CD4-positive, alpha-beta T cell (primary cell): ENCODE measurements at places on chromosomes 11 and 22. TPM values are rescaled to one million over a fixed set of nuclear protein-coding genes. Genes with fewer than 3 reads are reported as not detected.
A peak's percentile ranks its signal among the peaks of the same experiment; 100 is the strongest.

Gene GP1BB
- total RNA-seq, result not detected

Gene OR6A2
- total RNA-seq, result not detected

Gene GAB4
- not detected for total RNA-seq

Gene SMTNL1
- total RNA-seq, result not detected

DNA sequence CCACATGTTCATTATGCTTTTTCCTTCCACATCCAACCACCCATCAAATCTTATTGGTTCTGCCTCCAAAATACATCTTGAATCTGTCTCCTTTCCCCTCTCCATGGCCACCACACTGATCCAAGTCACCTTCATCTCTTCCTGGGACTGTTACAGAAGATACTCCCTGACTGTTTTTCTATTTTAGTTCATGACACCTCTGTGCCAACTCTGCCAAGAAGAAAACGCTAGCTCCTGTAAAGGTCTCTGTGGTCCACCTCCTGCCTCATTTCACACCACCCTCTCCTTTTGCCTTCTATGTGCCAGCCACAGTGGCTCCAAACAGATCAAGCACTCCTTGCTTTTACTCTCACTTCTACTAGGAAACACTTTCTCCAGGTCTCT lies 58.9 kb upstream of the CLTCL1 start:
- DNase-seq, result no peak

- DNase-seq, result no peak
These were observed 195.8 kb downstream of the MAML2 start for GRCh38 chr11:96147186-96147585.

DNA sequence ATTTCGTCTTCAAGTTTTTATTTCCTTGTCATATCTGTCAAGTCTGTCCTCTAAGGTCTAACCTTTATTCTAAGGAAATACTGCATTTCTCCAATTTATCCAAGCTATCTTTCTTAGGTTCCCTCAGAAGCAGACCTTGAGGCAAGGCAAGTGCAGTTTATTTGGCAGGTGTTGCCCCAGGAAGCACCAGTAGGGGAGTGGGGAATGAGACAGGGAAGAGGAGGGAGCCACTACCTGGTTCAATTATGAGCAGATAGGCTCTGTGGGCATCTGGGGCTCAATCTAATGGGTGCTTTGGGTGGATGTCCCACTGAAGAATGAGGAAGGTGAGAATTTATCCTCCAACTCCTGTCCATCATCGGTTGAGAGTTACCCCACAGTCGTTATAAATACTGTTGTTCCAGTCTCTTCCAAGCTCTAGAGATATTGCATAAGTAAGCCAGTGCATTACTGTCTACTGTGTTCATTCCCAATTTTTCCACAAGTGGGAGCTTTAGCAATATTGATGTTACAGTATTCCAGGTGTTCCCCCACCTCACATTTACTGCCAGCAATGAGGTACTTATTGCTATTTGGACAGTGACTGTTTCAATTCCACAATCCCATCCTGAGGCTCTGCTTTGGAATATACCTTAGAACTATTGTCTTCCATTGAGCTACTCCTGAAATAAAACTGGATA lies 154.9 kb upstream of the CEP126 start:
- no peak for DNase-seq

DNA sequence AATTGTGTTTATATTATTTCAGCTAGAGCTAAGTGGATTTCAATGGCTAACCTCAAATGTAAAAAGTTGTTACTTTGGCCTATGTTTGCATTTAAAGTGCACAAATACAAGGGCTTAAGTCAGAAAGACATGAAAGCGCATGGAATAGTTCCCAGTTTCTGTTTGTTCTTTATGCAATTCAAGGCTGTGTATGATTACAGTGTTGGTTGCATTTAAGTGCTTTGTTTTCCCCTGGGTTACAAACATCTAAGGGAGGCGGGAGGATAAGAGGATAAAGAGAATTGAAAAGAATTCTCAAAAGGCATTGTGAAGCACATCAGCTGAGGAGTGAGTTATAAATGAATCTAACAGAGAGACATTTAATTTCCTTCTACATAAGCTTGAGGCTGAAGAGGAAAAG lies 453.4 kb downstream of the NTM start:
- no peak for DNase-seq

DNA sequence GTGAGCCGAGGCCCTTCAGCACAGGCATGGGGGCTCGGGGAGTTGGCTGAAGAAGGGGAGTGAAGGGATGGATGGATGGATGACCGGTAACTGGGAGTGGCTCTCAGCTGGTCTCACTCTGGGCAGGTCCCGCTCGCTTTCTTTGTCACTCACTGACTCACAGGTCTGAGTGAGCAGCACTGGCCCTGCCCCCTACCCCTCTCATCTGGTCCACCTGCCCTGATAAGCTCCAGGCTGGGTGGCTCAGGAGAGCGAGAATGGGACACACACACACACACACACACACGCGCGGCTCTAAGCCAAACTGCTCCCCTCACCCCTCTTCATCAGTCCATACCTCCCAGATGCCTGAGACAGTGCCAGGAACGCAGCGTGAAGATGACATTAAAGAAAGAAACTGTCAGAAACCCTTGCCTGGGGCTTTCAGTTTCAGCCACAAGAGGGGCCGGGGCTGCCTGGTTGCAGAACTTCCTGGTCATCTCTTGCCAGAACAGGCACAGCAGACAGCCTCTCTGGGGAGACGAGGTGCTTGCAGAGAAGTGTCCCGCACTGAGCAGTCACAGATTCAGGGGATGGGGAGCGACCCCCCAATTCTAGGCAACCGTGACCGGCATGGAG lies 16.5 kb upstream of the SHISAL1 start:
- no peak for DNase-seq

GRCh38 chr11:47376525-47377371 lies 1.6 kb downstream of the SPI1 start:
- DNase-seq, result no peak

- no peak for DNase-seq
These were observed 309.5 kb downstream of the CADM1 start for GRCh38 chr11:115194802-115195110.

GRCh38 chr11:114606003-114606801 lies 10.6 kb upstream of the NXPE4 start:
- no peak for DNase-seq

GRCh38 chr11:29306527-29306926 lies 710.3 kb downstream of the KCNA4 start:
- DNase-seq, result no peak

- DNase-seq, result no peak
These were observed 18.0 kb downstream of the TBC1D22A start for GRCh38 chr22:46780453-46780852.

GRCh38 chr11:75462117-75462653 lies 29.2 kb upstream of the KLHL35 start:
- DNase-seq, result no peak

DNA sequence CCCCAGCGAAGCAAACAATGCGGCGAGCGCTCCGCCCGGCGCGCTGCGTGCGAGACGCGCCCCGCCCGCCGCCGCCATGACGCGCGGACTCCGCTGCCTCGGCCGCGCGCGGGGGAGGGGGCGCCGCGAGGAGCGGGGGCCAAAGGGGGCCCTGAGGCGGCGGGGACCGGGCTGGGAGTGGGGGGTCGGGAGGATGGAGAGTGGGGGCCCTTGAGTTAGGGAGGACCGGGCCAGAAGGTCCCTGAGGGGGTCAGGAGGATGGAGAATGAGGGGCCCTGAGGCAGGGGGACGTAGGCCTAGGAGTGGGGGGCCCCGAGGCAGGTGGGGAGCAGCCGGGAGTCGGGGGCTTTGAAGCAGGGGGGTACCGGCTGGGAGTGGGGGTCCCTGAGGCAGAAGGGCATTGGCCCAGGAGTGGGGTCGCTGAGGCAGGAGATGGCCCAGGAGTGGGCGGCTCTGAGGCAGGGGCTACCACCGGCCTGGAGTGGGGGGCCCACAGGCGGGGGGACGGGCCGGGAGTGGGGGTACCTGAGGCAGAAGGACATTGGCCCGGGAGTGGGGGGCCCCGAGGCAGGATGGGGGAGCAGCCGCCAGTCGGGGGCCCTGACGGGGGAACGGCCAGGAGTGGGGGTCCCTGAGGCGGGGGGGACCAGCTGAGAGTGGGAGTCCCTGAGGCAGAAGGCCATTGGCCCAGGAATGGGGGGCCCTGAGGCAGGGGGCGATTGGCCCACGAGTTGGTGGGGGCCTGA lies at the start of gene BRD1:
Gene BRD1, minus strand, starts transcription at position 21 of the 746 bp plus-strand sequence. CDS start 3,556 bp downstream, outside the sequence.
- DNase-seq, result peak; percentile 51

DNA sequence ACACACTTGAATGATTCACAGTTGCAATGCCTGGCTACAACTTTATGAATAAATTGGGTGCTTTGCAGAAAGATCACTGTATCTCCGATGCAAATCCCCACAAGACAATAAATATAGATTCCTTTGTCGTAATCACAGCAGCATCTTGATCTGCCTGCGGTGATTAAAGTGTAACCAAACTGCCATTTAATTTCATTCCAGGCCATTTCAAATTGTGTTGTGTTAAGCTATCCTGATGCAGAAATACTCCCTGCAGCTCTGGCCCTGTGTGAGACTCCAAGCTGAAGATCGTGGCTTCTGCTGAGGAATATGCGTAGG lies 40.8 kb upstream of the B3GAT1 start:
- no peak for DNase-seq

DNA sequence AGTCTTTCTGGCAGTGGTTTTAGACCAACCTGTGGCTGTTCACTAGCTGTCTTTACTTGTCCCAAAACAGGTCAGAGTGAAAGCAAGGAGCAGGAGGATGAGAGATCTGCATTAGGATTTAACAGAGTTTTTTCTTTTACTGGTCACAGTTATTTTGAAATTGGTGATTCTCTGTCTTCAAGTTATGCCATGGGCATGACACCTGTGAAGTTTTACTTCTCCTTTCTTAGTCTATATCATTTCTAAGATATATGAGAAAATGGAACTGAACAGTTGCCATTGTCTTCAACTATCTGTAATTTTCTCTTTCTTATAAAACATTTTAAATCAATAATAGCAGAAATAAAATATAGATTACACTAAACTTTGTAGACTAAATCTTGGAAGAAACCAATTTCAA lies 60.6 kb downstream of the TRPC6 start:
- DNase-seq, result no peak

GRCh38 chr11:63719987-63720386 lies 38.7 kb downstream of the RTN3 start:
- DNase-seq, result no peak

GRCh38 chr11:73453562-73453961 lies 77.4 kb downstream of the RELT start:
- DNase-seq, result no peak

DNA sequence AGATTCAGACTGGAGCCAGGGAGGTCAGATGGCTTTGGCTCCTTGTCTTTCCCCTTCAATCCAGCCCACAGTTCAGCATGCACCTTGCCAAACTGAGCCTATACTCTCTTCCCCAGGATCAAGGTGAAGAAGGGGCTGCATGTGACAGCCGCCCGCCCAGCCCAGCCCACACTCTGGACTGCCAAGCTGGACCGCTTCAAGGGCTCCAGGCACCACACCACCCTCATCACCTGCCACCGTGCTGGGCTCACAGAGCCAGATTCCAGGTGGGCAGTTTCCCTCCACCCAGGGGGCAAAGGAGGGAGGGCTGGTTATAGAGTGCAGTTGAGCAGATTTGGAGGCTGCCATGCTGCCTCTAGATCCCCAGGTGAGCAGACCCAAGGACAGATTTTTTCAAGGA lies 6.1 kb downstream of the TMEM132A start:
- DNase-seq, result no peak

GRCh38 chr11:66915046-66915832 lies 42.9 kb downstream of the PC start:
- no peak for DNase-seq

- DNase-seq, result no peak
These were observed 24.2 kb downstream of the EIF3F start for GRCh38 chr11:8011371-8011770.

DNA sequence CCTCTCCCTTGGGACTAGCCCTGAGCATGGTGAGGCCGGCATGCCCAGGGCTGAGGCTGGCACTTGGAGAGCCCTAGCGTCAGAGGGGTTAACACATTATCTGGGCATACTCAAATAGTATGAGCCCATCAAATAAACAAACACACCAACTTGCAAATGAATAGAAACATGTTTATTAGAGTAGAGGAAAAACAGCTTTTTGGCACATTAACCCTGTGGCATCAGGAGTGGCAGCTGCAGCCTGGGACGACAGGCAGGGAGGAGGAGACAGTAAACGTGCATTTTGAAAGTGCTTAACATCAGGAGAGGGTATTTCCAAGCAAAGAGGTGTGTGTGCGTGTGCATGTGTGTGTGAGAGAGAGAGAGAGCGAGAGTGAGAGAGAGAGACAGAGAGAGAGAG lies 684.9 kb downstream of the NTM start:
- DNase-seq, result no peak

GRCh38 chr11:111974446-111974845 lies 37.3 kb downstream of the DIXDC1 start:
- DNase-seq, result no peak

- DNase-seq, result no peak
These were observed 99.4 kb downstream of the SHANK2 start for GRCh38 chr11:71153005-71153390.

GRCh38 chr11:107496011-107496410 lies 38.4 kb upstream of the CWF19L2 start:
- no peak for DNase-seq

DNA sequence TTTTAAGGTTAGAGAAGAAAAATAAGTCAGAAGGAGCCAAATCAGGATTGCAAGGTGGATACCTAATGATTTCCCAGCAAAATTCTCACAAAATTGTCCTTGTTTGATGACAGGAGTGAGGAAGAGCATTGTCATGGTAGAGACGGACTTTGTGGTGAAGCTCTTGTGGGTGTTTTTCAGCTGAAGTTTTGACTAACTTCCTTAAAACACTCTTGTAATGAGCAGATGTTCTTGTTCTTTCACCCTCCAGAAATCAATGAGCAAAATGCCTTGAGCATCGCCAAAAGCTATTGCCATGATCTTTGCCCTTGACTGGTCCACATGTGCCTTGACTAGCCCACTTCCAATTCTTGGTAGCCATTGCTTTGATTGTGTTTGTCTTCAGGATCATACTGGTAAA lies 20.0 kb downstream of the CALCB start:
- DNase-seq, result no peak

- no peak for DNase-seq
These were observed 1008.0 kb downstream of the FAM181B start for GRCh38 chr11:81725701-81726100.

GRCh38 chr11:112382561-112382960 lies 121.9 kb upstream of the PLET1 start:
- no peak for DNase-seq
